ENCODE measurements at places on chromosomes 2 and 18. TPM values are rescaled to one million over a fixed set of nuclear protein-coding genes. Genes with fewer than 3 reads are reported as not detected.

SDC1 gene
- 105 TPM for polyA plus RNA-seq

DNA sequence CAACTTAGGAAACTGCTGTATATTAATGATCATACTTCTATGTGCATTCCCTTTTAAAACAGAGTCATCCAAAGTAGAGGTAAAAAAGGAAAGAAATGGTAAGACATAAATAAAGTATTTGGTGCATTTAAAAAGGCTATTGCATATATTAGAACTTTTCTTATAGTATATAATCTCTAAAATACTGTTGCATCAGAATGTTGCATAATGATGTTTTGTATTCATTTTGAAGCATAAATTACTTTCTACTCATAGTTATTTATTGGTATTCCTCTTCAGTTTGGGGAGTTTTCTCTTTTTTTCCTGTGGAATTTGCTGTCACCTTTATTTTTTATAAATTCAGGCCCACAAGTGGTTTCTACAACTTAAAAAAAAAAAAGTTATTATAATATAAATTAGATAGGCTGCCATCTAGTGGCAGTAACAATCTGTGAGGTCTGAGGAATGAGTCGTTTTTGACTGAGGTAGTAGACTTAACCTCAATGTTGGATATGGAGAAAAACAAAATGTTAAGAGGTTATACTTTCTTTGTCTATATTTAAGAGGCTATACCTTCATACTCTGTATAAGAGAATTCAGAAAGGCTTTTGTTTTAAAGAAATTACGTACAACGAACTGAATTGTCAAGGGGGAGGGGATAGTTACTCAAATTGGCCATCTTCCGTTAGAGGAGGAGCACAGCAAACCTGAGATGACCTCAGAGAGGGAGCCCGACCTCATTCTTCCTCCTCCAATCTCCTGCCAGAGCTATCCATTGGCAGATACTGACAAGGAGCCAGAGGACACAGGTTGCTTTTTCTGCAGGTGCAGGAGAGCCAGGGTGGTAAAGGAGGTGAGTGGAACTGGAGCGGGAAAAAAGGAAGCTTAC, 23.8 kb downstream of the ANKAR start:
- DNase-seq: peak; percentile 26

GRCh38 chr2:162731917-162732804, 106.4 kb downstream of the KCNH7 start:
- no peak for DNase-seq

- no peak for DNase-seq
Measured at GRCh38 chr2:101339266-101339880, 30.9 kb upstream of the RNF149 start.

- peak; percentile 36 for DNase-seq
Measured at GRCh38 chr18:49846361-49846662, 33.0 kb upstream of the ACAA2 start.

- no peak for DNase-seq
Measured at GRCh38 chr2:219513787-219514186, 495 bp upstream of the ASIC4 start.
